K562 (cell line): ENCODE measurements at places on chromosomes 3 and 15. TPM values are rescaled to one million over a fixed set of nuclear protein-coding genes. Genes with fewer than 3 reads are reported as not detected.
A peak's percentile ranks its signal among the peaks of the same experiment; 100 is the strongest.

GRCh38 chr3:65352951-65353350 lies 665.2 kb upstream of the ADAMTS9 start:
- no peak for DNase-seq

Gene IGSF10
- total RNA-seq: 0.33 and 0.63 TPM in 2 replicates

Gene SMAD3
- 24.3 and 30.1 TPM in 2 replicates for total RNA-seq

Gene GPR27
- total RNA-seq: not detected in 2 replicates

DNA sequence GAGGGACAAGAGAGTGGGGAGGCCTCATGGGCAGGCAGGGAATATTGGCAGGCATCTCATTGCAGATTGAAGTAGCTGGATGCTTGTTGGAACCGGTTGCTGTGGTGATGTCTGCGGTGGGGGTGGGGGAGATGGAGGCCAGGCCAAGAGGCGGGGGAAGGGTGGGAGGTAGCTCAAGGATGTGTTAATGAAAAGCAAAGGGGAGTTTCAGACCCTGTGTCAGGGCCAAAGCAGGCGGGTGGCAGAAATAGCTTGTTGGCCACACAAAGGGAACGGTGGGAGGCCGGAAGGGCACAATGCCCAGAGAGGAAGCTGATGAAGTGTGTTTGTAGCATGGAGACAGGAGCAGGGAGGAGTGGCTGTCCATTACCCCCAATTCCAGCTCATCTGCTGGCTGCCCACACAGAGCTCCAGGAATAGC lies 28.0 kb downstream of the CCDC33 start:
- no peak for DNase-seq

- DNase-seq: no peak
Measured at GRCh38 chr15:73923488-73924164, 2.6 kb upstream of the LOXL1 start.

- DNase-seq: peak; percentile 58
Measured at GRCh38 chr15:67820992-67821783, 4.1 kb upstream of the SKOR1 start.

DNA sequence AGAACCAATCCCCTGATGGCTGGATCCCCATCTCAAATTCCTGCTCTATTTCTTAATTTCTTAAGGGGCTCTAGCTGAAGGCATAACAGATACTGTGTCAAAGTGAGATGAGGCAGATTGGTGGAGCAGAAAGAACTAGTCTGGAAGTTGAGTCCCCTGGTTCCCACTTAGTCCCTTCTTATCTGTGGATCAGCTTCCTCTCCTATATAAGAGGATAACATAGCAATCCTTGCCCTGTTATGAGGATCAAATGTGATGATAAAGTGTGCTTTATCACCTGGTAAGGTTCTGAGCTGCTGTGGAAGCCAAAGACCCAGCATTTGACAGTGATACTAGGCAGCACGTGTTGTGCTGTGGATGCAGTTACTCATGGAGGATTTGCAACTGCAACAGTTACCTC lies 8.1 kb upstream of the SIN3A start:
- no peak for DNase-seq

GRCh38 chr3:68876112-68876713 lies 56.1 kb downstream of the TAFA4 start:
- DNase-seq: peak; percentile 43

Gene CHRNA7
- not detected in 2 replicates for total RNA-seq

DNA sequence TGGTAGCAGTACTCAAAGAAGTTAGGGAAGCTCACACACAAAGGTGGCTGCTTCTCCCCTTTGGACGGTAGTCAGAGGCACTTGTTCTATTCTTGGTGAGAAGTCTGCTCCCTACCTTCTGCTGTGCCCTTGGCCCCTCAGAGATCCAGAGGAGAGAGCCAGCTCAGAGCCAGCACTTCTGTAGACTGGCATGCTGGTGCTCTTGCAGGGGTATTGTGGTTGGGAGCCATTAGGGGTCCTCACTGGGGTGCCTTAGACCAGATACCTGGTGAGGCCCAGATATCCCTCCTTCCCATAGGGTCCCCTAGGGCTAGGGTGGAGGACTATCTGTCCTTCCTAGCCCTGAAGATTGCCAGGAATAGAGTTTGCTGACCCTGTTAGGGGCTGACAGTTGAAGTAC lies 140.6 kb downstream of the EEFSEC start:
- DNase-seq: no peak

DNA sequence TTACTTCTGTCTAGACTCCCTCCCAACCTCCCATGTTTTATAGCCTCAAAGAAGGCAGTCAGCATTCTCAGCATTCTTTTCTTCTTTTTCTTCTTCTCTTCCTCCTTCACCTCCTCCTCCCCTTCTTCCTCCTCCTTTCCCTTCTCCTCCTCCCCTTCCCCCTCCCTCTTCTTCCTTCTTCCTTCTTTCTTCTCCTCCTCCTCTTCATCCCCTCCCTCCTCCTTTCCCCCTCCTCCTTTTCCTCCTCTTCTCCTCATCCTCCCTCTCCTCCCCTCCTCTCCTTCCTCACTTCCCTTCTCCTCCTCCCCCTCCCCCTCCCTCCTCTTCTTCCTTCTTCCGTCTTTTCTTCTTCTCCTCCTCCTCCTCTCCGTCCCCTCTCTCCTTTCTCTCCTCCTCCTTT lies 3.6 kb upstream of the LPCAT4 start:
- no peak for DNase-seq

DNA sequence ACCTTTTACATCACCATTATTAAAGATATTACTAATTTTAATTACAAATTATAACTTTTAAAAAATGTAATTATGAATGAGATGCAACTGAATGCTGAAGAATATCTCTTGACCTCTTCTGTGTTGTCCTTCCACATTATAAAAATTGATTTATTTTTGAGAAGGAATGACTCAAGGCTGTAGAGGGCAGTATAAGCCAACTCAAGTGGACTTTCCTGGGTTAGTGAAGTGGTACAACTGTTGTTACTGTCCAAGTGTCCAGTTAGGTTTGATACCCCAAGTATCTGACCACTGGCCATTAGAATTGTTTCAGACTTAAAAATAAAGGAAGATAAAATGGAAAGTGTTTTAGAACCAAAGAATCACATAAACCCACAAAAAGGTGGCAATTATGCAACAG lies 51.9 kb downstream of the BBX start:
- peak; percentile 10 for DNase-seq

Gene MUSTN1
- 0.78 TPM in 1 of 2 replicates, not detected in the other for total RNA-seq

Gene FETUB
- not detected in 2 replicates for total RNA-seq

DNA sequence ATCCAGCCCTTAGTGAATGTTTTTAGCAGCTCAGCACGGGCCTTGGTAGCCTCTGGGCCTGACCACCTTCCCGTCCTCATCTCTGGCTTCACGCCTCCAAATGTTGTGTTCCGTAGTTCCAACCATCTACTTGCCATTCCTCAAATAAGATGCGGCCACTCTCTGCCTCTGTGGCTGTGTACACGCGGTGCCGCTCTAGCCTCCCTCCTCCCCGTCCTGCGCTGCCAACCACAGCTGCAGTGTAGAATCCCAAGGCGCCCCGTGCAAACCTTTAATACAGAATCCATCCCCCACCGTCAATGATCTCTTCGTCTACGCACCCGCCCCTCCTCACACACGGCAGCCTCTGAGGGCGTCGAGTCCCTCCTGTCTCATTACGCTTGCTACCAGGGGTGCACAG lies 77.2 kb downstream of the VGLL4 start:
- DNase-seq: no peak

DNA sequence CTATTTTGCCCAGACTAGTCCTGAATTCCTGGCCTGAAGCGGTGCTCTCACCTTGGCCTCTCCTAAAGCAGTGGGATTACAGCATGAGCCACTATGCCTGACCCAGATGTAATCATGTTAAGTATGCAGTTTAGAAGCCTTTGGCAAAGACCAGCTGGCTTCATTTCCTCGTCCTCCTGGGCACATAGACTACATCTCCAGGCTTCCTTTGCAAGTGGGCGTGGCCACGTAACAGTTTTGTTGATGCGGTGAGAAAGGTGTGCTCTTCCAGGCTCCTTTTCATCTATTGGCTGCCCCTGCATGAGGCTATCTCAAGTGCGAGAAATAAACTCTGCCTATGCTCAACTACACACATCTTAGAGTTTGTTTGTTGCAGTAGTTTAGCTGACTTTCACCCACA lies 13.0 kb downstream of the SV2B start:
- DNase-seq: no peak

Gene PYDC2
- 2.0 and 5.2 TPM in 2 replicates for total RNA-seq

GRCh38 chr3:126680667-126681055 lies 23.4 kb upstream of the CHCHD6 start:
- DNase-seq: no peak

DNA sequence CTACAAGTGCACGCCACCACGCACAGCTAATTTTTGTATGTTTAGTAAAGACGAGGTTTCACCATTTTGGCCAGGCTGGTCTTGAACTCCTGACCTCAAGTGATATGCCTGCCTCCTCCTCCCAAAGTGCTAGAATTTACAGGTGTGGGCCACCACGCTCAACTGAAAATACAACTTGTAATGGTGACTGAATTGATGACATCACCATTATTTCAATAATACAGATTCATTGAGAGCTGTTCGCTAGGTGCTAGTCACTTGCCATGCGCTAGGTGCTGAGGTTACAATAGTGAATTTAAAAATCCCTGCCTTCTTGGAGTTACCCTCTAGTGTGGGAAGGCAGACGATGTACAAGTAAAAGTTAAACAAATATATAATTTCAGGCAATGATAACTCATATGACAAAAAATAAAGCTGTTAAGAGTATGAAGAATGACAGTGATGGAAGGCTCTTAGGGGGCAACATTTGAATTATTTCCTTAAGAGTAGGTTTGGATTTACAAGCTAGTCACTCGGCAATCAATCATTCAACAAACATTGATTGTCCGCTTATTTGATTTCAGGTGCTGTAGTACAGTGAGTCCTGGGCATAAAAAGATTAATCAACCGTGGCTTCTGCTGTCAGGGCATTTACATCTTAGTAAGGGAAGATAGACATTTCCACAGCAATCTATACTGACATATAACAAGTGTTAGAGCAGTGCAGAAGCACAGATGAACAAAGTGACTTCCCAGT lies 9.1 kb upstream of the PPARG start:
- DNase-seq: no peak

DNA sequence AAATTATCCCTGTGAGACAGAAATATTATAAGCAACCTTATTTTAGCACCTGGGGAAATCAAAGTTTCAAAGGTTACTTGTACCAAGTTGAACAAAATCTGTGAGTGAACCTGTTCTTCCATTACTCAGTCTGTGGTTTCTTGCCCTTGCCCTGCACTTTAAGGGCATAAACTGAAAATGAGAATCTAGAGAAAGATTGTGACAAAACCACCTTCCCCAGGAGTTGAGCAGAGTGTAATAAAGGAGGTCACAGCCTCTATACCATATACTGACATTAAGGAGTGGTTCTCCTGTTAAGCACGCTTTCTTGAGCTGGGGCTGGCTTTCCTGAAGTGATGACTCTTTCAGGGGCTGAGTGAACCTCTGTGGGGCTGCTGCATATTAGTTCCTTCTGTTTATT lies 143.4 kb downstream of the PDCD6IP start:
- no peak for DNase-seq

DNA sequence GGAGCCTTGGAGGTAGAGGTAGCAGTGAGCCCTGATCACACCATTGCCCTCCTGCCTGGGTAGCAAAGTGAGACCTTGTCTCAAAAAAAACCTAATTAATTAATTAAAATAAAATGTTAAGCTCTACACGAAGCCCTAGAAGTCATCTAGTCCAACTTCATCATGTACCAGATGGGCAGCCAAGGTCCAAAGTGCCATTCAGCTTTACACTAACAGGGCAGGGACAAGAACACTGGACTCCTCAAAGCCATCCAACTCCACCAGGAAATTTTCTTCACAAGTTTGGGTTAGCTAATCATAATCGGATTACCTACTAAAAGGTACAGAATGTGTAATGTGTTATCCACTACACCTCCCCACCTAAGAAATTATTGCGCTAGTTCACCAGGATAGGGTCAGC lies 48.8 kb downstream of the WWTR1 start:
- DNase-seq: no peak

DNA sequence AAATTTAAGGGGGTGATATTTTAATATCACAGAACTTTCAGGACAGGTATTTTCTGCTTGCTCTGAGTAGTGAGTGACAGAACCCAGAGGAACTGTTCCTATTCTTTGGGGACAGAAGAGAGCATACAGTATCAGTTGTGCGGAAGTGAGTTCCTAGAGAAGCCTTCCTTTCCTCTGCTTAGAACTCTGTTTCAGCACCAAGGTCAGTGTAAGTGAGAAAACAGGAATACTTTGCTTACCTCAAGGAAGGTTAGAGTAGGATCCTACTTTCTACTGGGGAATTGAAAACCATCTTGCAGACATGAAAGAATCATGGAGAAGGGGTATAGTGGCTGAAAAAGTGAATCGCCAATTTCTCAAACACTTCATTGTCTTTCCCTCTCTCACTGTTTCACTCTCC lies 542.4 kb downstream of the SQOR start:
- DNase-seq: no peak

Gene CHRNB4
- total RNA-seq: not detected in 2 replicates

Gene GOLGA8M
- not detected in 2 replicates for total RNA-seq

DNA sequence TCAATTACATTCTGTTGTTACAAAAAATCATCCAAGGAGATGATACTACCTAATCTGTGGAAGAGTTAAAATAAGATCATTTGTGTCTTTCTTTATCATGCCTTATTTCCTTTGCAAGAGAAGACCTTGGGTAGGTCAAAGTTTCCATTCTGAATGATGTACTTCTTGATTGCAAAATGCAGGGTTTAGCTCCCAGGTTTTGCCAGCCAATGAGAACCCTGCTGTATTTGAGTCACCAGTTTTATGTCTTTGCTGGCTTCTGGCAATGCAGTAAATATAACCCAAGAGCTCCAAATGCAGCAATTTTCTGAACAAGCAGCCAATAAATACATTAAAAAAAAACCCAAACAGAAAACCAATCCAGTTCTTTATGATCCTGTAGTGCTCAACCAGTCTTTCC lies 204.9 kb downstream of the CADPS start:
- no peak for DNase-seq

DNA sequence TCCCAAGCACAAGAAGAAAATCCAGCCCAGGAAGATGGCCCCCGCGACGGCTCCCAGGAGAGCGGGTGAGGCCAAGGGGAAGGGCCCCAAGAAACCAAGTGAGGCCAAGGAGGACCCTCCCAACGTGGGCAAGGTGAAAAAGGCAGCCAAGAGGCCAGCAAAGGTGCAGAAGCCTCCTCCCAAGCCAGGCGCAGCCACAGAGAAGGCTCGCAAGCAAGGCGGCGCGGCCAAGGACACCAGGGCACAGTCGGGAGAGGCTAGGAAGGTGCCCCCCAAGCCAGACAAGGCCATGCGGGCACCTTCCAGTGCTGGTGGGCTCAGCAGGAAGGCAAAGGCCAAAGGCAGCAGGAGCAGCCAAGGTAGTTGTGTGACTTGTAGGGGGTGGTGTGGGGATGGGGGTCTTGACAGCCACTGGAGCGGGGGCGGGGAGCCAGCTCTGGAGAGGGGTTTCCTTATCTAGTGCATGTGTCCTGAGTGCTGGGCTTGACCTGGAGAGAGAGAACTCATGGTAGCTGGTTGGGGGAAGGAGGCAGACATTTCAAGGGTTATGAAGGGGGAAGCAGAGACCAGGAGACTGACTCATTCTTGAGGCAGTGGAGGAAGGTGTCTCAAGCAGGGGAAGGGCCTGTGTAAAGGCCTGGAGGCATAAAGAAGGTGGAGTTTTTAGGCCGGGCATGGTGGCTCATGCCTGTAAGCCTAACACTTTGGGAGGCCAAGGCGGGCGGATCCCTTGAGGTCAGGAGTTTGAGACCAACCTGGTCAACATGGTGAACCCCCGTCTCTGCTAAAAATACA lies 6.2 kb downstream of the H1-8 start:
- DNase-seq: no peak

Gene ROBO2
- 1.7 and 1.9 TPM in 2 replicates for total RNA-seq

GRCh38 chr15:101137312-101137940 lies 114.4 kb downstream of the CHSY1 start:
- DNase-seq: peak; percentile 70

Gene BSN
- 1.2 and 1.5 TPM in 2 replicates for total RNA-seq

Gene IGSF11
- total RNA-seq: 1.2 and 1.5 TPM in 2 replicates

GRCh38 chr15:91068436-91068835 lies 31.6 kb upstream of the SV2B start:
- no peak for DNase-seq
